CD4-positive, alpha-beta T cell treated with Interleukin-12 subunit alpha and Interleukin-12 subunit beta, for 1 hour (primary cell): ENCODE measurements at places on chromosomes 2 and 18.

GRCh38 chr2:238924032-238924431 is 76.1 kb downstream of the TWIST2 start:
- DNase-seq, result no peak

GRCh38 chr2:109028277-109028676 is 39.3 kb upstream of the EDAR start:
- no peak for DNase-seq

DNA sequence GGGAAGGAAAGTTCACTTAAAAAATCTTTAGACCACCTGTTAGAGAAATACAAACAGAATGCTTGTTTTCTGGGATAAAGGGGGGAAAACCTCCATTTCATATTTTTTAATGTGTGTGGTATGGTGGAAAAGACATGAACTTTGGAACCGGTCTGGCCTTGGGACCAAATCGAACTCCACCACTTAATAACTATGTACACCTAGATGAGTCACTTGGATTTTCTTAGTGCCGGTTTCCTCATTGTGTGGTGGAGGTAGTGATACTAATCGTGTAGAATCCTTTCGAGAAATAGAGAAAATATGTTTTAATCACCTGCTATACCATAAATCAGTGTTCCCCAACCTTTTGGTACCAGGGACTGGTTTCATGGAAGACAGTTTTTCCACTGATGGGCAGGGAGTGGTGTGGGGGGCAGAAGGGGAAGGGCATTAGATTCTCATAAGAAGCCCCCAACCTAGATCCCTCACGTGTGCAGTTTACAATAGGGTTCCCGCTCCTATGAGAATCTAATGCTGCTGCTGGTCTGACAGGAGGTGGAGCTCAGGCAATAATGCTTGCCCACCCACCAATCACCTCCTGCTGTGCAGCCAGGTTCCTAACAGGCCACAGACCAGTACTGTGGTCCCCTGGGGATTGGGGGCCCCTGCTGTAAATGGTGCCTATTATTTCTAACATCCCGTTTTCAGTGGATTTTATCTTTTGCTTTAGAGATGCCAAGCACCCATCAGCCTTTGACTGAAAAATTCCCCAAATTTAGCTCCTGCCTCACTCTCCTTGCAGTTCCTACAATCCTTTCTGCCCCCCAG is 308.8 kb downstream of the PRKCE start:
- no peak for DNase-seq

- DNase-seq, result no peak
These were observed 95.0 kb downstream of the PID1 start for GRCh38 chr2:229176136-229176535.

DNA sequence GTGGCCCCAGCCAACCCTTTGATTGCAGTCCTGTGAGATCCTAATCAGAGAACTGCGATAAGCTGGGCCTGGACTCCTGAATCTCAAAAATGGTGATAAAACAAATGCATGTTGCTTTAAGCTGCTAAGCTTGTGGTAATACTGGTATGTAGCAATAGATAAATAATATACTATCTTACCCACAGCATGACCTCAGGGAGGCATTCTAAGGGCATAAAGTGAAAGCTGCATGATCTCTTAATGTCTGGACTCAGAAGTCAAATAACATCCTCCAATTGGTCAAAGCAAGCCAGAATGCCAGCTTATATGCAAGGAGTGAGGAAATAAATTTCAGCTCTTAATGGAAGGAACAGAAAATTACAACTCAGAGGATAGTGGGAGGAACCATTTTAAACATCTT is 246.1 kb downstream of the FSIP2 start:
- DNase-seq, result no peak

- DNase-seq, result no peak
These were observed 94.6 kb upstream of the MCFD2 start for GRCh38 chr2:47010176-47010575.

- DNase-seq, result no peak
These were observed 171.1 kb downstream of the HDAC4 start for GRCh38 chr2:239229545-239230279.
